Cerebellar cortex (tissue), 1 donor: ENCODE measurements at places on chromosomes 12 and 14.

- no peak for DNase-seq
Observed at GRCh38 chr14:72618424-72618823, 275.5 kb downstream of the DPF3 start.

- DNase-seq, result no peak
Observed at GRCh38 chr12:21971344-21971743, 30.1 kb upstream of the ABCC9 start.

DNA sequence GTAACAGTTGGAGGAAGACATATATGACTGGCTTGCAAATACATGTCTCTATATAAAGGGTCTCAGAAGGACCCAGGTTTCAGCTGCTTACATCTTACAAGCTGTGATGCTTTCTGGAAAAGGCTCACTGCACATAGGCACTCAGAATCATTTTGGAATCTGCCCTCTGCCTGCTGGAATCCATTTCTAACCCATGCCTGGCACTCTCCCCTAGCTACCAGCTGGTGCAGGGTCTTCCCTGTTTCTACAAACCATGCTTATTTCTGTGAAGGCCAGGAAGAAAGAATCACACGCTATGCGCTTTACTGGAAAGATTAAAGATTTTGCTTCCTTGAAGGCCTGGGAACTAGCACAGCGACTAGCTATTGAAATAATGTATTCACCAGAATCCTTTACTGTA lies 151.3 kb downstream of the DICER1 start:
- no peak for DNase-seq

DNA sequence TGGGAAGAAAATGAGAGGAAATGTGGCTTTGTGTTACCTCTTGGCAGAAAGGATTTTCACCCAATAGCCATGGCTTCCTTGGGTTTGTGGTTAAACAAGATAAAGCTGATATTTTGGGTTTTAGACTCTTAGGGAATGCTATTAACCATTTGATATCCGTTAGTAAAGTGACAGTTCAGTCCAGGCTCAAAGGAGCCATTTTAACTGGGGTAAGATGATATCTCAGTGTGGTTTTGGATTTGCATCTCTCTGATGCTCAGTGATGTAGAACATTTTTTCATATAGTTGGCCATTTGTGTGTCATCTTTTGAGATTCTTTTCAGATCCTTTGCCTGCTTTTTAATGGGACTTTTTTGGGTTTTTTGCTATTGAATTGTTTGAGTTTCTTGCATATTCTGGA lies 30.1 kb downstream of the IFT43 start:
- no peak for DNase-seq

DNA sequence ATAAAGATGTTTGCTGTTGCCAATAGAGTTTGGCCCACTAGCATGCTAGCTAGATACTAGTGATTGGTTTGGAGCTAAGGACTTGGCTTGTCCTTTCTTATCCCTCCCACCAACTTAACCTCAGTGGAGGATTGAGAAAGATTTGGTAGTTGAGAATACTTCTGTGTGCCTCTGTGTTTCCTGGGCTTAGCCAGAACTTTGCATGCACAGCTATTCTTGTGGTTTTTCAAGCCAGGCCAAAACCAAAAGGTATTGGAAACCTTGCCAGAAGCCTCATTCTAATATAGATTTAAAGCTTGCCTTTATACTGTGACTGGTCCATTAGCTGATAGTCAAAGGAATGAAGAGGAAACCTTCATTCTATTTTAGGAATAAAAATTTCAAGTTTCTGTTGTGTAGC lies 188.5 kb downstream of the CCDC91 start:
- DNase-seq, result no peak
